Type B pancreatic cell (in vitro differentiated cells): ENCODE measurements at places on chromosomes 4 and X. TPM values are rescaled to one million over a fixed set of nuclear protein-coding genes. Genes with fewer than 3 reads are reported as not detected.

DNA sequence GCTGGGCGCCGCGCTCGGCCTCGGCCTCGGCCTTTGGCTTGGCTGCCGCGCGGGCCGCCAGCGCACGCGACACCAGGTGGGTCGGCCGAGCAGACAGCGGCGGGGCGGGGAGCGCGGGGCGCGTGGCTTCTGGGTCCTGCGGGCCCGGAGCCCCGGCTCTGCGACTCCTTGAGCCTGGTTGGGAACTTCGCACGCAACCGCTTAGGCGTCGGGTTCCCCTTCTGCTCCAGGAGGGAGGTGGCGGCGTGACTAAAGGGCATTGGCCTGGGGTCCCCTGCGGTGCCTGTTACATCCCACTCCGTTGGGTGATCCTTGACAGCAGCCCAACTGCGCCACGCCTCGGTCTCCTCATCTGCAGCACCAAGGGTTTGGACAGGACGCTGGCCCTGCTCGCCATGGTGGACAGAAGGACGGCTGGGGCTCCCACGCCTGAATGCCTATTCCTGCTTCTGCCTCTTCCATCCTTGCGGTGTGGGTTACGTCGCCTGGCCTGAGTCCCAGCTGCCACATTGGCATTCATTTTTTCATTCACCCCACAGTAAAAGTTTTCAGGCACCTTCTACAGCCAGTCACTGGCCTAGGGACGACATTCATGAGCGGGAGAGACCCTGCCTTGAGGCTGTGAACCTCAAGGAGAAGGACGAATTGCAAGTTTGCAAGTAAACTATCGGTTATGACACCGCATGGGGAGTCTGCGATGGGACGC is 631 bp downstream of the EVC start:
- no peak for DNase-seq

DNA sequence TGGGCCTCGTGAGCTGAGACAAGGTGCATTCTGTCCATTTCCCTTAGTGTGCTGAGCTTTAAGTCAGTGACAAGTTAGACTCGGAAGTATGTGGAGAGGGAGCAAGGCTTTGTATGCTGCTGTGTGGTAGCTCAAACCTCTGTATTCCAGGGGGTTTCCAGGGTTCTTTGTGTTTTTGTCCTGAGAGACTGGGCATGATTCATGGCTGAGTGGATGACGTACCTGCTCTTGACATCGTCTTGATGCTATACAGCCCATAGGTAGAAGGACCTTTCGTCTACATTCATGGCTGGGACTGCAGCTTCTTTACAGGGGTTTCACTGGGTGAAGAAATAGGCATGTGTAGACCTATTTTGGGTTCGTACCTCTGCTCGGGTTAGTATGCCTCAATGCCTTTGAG is 162.7 kb upstream of the WDR1 start:
- no peak for DNase-seq

The THAP9 gene
- total RNA-seq: 5.3 and 8.4 TPM in 2 replicates

DNA sequence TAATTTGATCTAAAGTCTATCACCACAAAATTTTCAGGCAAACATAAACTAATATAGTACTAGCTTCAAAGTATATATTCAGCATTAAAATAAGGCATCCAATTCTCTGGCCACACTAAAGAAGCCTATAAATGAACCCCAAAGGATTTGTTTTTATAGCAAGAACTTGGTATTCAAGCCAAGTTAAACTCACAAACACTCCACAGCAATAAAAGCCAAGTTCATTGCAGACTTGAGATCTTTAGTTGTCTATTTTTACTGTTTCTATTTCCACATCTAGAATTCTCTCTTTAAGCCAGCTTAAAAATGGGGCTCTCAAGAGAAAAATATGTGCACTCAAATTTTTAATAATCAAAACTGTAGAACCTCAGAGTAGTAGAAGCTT is 51.1 kb downstream of the WDFY3 start:
- DNase-seq: no peak

GRCh38 chrX:34657726-34658070 is 613 bp upstream of the TMEM47 start:
- no peak for DNase-seq

GRCh38 chr4:78534286-78534955 is 17.1 kb upstream of the ANXA3 start:
- DNase-seq: no peak

GRCh38 chr4:110344165-110344564 is 131.8 kb upstream of the ENPEP start:
- DNase-seq: no peak

The RBMX gene
- 181 and 369 TPM in 2 replicates for total RNA-seq

The BEND4 gene
- total RNA-seq: 0.14 and 0.31 TPM in 2 replicates

DNA sequence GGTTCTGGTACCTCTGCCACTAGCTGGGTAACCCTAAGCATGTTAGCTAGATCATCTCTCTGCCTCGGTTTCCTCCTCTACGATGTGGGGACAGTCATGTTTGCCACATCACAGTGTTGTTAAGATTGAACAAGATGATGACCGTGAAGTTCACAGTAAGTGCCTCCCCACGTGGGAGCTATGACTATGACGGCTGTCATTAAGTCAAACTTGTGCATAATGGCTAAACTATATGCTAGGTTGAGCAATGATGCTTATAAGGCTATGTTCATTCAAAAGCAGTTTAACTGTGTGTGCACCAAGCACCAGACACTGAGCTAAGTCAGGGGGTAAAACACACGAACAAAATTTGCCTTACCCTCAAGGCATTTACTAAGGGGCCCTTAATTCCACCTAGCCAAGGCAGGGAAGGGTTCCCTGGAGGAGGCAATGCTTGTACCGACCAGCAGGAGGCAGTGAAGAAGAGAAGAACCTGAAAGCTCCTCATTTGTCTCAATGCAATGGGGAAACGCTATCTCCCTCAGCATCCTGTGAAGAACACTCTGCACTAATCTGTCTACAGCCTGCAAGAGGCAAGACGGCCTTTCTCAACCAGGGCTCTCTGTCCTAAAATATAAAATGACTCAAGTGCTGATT is 52.9 kb downstream of the MAP7D2 start:
- DNase-seq: no peak

The NXF2B gene
- 0.17 and 0.64 TPM in 2 replicates for total RNA-seq

DNA sequence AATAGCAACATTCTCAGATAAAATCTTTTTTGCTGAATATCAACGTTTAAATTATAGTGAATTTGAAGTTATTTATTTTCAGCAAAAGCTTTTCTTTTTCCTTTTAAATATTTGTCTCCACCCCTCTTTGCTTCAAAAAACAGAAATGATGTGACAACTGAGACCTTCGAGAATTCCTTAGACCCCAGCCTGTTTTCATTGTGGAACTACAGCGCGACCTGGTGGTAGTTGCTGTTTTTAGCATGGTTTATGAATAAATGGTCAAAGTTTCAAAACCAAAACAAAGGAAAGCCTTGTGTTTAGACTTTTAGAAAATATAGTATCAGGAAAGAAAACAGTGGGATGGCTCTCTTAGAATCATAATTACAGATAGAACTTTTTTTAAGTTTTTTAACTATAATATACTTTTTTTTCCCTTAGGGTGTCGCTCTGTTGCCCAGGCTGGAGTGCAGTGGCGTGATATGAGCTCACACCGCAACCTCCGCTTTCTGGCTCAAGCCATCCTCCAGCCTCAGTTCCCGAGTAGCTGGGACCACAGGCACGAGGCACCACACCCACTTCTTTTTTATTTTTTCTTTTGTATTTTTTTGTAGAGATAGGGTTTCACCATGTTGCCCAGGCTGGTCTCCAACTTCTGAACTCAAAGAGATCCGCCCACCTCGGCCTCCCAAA is 26.8 kb upstream of the TMEM184C start:
- DNase-seq: no peak

The HMX1 gene
- total RNA-seq: 3.2 and 3.4 TPM in 2 replicates

GRCh38 chrX:28329156-28329555 is 258.1 kb upstream of the IL1RAPL1 start:
- no peak for DNase-seq

- DNase-seq: no peak
These were observed 130.4 kb upstream of the FRMPD4 start for GRCh38 chrX:12007881-12008280.

DNA sequence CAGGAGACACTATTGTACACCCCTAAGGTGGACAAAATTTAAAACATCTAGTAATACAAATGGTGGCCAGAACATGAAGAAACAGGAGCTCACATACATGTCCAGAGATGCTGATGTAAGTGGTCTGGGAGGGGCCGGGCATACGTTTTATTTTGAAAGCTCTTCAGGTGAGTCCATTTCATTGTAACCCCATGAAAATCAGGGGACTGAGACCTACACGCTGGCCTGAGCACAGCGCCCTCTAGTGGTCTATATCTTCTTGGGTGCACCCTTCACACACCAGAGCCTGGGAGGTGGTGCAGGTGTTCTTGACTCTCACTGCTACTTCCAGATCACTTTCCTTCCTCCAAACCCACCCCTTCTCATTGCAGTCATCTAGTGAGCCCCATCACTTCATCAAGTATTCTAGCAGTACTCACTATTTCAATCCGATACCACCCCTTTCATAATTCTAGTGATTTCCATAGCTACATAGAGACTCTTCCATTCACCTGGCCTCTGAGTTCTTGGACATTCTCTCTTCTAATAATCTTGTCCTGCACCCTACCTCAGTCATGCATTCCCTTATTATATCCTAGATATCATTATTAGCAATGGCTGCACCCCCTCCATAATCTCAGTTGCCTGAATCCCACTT is 4.3 kb upstream of the TLR6 start:
- no peak for DNase-seq

- no peak for DNase-seq
These were observed 306.5 kb downstream of the PRDM5 start for GRCh38 chr4:120616041-120616440.

DNA sequence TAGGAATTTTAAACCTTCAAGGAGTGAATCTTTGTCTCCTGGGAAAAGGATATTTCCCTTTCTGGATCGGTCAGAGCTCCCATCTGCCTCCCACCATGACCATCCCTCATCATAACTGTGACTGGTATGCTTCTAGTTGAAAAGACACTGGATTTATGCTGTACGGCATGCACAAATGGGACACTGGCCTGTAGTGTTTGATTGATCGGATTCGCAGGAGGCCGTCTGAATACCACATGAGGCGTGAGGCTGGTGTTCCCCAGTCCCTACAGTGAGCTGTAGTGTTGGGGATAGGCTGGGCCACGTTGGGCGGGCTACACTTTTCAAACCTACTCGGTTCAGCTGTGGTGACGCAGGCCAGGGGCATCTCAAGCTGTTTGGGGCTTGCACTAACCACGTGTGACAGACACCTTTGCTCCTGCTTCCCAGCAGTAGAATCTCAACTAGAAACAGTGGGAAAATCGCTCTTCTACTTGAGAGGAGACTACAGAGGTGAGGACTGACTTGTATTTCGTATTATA is 101.8 kb downstream of the MID1IP1 start:
- no peak for DNase-seq

The CCNB3 gene
- 0.39 and 0.83 TPM in 2 replicates for total RNA-seq

The TREX2 gene
- total RNA-seq: 0.72 and 1.3 TPM in 2 replicates

GRCh38 chr4:17309567-17310268 is 202.2 kb downstream of the QDPR start:
- DNase-seq: no peak

The NHSL2 gene
- 2.2 and 11.3 TPM in 2 replicates for total RNA-seq

The FGF16 gene
- not detected in 2 replicates for total RNA-seq

The ANOS1 gene
- 14.3 and 19.9 TPM in 2 replicates for total RNA-seq

DNA sequence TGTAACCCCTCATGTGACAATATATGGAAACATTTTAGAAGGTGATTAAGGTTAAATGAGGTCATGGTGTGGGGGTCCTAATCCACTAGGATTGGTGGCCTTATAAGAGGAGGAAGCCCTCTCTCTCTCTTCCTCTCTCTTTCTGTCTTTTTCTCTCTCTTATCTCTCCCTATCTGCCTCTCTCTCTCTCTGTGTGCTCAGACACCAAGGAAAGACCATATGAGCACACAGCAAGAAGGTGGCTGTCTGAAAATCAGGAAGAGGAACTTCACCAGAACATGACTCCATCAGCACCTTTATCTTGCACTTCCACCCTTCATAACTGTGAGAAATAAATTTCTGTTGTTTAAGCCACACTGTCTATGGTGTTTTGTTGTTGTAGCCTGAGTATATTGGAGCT is 1472.2 kb downstream of the PCDH7 start:
- no peak for DNase-seq

The SLC4A4 gene
- total RNA-seq: 27.2 and 32.0 TPM in 2 replicates

DNA sequence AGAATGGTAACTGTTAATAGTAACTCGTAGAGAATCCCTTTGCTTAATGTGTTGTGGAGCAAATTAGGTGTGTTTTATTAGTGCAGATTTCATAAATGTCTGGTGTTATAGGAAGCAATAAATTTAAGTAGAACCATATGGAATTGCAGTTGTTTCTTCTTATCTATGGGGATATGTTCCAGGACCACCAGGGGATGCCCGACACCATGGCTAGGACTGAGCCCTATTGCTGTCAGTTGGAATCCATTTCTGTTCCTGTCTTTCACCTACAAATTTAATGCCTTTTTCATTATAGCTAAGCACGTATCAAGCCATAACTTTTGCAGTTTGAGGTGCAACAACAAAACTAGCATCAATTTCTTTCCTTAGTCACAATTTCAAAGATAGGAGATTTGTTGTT is 72.5 kb downstream of the DDIT4L start:
- DNase-seq: no peak

The DCAF12L1 gene
- 0.56 and 0.83 TPM in 2 replicates for total RNA-seq

DNA sequence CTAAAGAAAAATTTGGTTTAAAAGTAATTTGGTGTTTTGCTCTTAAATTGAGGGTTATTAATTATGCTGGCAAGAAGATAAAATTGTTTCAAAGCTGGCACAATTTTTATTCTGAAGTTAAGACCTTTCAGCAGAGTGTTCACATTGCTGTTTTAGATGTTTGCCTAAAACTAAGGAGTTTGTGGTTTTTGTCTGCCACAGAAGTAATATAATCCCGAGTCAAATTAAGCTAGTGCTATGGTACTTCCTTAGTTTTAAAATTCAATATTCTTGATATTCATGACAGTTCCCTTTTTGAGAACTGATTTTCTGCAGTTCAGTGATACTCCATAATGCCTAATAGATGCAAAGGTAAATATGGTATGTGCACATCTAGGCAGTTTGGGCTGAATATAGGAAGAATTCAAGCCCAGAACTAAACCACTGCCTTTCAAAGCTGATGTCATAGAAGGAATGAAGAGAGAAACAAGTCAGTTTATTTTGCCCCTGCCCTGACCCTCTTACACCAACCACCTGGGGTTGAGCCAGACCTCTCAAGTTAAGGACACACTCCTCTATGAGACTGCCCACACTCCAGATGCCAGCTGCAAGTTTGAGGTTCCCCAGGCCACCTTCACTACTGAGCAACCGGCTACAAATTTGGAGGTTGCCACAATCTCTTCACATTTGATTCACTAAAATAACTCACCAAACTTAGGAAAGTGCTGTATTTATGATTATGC is 32.1 kb upstream of the VEGFC start:
- no peak for DNase-seq

The DMD gene
- total RNA-seq: 17.7 and 57.1 TPM in 2 replicates

The TMEM150C gene
- 5.7 and 7.8 TPM in 2 replicates for total RNA-seq

GRCh38 chr4:10088135-10089010 is 28.2 kb downstream of the WDR1 start:
- no peak for DNase-seq

GRCh38 chr4:125187226-125188176 is 127.3 kb upstream of the FAT4 start:
- no peak for DNase-seq

GRCh38 chr4:25696409-25696808 is 40.8 kb downstream of the SLC34A2 start:
- DNase-seq: no peak
